NT2/D1 (cell line): ENCODE measurements at places on chromosomes 7 and 10.

DNA sequence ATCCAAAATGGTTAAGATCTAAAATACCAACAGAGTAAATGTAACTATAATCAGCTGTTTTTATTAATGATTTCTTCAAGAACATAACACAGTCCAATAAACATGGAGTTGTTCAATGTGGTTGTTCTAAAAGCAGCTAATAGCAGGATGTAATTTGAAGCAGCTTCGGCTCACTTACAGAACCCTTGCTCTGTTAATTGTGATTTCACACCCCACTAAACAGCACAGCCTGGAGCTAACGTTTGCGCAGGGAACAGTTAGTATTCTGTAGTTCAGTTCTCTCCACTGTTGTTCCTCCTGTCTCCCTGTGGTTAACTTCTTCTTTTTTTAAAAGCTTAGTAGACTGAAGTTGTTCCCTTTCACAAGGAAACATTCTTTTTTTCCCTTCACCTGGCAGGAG is 104.0 kb downstream of the GRM3 start:
- DNase-seq: no peak

GRCh38 chr7:94053532-94053931 is 49.4 kb upstream of the BET1 start:
- DNase-seq: no peak

DNA sequence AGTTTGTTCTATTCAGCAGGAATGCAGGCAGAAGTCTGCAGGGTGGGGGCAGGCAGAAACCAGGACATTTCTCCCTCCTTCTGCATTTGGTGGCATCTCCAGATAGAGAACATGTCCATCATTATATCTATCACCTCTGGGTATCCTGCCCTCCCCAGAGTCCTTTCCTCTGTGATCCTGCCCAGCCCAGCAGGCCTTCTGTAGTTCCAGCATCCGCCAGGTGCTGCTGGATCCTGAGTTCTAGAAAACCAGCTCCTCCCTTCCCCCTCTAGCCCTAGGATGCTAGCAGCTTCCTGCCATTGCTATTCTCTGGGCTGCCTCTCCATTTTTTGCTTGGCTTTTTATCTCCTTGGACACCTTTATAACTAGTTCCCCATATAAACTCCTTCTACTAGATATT is 180.3 kb downstream of the KCNMA1 start:
- DNase-seq: no peak

DNA sequence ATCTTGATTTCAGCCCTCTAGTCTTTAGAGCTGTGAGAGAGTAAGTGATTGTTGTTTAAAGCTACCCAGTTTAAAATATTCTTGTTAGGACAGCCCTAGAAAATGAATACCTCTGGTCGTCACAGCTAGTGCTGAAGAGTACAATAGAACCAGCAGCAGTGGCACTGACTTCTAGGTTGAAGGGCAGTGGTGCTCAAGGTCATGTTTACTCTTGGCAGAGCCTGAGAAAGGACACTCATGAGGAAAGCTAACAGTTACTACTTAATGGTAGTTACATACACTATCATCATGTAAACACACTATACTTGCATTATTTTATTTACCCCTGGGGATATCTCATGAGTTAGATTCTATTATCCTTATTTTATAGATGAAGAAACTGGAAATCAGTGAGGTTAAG is 323.0 kb downstream of the SH2D4B start:
- no peak for DNase-seq

DNA sequence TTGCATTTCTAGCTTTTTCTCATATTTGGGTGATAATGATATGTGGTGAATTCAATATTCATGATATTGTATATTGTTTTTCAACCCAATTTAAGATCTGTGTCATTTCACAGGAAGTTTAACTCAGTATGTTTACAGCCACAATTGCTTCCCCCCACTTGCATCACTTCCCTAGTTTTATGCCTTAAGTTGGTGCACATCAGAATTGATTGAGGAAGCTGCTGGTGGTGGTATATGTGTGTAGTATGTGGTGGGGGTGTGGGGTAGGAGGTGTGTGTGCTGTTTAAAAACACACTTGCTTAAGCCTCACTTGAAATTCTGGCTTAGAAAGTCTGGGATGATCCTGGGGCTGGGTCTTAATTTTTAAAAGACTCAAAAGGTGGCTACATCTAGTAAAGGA is 245.1 kb upstream of the AOAH start:
- DNase-seq: no peak

- DNase-seq: no peak
These were observed 1128.5 kb downstream of the TYW1 start for GRCh38 chr7:68125168-68125567.

GRCh38 chr7:85115862-85116261 is 71.0 kb downstream of the SEMA3D start:
- no peak for DNase-seq

- DNase-seq: no peak
These were observed 4.0 kb downstream of the BAMBI start for GRCh38 chr10:28681291-28681763.

DNA sequence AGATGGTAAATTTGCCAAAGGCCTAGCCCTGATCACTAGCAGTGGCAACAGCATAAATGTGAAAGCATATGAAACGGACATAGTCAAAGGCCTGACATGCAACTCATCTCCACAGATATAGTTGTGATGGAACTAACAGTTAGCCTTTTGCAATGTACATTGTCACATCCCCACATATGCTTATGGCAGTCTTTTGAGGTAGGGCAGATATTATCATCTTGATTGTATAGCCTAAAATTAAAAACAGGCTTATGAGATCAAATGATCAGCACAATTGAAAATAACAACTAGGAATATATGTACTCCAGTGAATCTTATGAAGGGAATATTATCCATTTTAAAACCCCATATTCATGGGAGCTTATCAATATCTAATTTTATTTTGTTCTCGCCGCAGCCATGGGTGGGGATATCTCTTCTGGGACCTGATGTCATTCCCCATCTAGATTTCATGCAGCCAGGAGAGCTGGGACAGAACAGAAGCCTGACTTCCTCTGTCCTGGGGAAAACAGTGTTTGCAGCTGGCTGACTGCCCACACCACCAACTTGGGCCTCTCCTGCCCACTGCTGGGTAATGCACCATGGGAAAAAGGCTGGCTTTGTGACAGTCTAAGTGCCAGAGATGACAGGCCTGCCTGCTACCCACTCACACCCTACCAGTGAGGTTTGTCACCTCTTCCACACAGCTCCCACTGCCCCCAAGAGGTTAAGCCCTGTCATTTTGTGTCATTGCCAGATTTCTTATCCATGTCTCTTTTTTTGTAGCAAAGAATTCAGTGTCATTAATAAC is 180.2 kb upstream of the FZD1 start:
- DNase-seq: no peak

DNA sequence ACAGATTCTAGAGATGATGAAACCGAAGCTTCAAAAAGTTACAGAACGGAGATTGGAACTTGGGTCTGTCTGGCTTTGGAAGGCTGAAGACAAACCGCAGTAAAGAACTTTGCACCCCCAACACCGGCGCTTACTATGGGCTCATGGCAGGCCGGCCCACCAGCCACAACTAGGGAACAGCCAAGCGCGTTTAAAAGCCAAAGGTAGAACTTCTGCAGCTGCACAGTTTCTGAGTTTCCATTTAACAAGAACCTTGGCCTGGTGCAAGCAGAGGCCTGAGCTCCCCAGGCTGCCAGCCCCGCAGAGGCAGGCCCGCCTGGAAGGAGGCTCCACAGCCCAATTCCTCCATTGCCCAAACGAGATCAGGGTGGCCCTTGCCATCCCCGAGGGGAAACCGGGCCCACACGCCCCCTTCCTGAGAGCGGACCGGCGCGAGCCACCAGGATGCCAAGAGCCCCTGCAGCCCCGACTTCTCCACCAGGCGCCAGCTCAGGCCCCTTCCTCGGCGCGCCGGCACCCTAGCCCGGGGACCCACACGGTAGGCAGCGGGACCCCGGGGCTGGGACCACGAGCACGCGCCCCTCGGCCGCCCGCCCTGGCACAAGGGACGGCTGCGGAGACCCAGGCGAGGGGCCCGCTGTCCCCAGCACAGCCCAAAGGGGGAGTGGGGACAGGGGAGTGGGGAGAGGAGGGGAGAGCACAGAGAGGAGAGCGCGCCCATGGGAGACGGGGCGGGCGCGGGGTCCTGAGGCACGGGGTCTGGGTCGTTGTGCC is 566 bp downstream of the MAD1L1 start:
- DNase-seq: no peak

- no peak for DNase-seq
These were observed 33.0 kb downstream of the MRPL32 start for GRCh38 chr7:42964849-42965805.

GRCh38 chr7:55568613-55569268 is 3.6 kb downstream of the VOPP1 start:
- DNase-seq: no peak

DNA sequence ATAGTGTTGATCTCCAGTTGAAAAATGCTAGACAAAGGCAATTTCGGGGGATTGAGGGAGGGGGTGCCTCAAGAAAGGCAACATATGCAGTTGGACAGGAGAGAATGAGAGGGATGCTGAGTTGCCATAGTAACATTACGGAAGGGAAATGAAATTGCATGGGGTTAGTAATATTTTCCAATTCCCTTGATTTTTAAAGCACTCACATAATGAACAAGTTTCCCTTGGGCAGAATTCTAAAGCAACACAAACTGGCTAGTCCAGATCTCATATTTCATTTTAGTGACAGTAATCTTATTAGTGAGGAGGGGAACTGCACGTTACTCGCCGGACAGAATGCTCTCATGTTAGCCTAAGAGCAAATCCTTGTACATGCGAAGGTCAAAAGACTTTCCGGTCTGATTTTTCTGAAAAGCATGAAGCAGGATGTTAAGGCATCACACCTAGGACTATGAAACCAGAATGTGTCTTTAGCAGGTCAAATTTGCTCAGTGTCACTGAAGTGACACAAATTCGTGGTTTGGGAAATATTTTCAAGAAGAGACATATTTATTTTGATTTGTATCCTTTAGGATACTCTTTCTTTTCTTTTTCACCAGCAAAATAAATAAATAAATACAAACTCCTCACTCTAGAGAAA is 165.5 kb downstream of the ANK3 start:
- DNase-seq: no peak

DNA sequence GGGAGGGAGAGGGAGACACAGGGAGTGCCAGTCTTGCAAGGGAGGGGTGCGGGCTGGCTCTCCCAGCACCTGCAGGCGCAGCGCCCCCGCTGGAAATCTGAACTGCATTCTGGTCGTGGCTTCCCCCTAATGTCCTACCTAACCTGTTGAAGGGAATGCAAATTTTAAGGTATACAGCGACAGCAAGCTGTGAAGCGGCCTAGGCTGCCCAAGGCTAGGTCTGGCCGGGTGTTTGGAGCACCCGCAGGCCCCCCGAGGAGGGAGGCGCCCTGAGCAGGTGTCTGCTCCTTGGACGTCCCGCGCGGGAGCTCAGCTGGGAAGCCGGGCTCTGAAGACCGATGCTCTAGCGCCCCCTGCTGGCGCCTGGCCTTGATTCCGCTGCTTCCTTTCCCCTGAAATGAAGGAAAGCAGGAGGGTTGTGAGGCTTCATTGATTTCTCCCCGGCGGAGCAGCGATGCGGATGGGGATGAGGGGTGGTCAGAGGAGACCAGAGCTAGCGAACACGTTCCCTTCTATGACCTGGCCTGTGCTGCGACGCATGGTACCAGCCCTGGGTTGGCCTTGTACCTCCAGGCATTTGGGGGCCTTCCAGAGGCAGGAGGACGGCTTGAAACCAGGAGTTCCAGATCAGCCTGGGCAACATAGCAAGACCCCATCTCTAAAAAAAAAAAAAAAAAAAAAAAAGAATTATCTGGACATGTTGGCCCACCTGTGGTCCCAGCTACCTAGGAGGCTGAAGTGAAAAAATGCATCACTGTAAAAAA is 601.3 kb downstream of the GALNT17 start:
- peak; percentile 90 for DNase-seq

DNA sequence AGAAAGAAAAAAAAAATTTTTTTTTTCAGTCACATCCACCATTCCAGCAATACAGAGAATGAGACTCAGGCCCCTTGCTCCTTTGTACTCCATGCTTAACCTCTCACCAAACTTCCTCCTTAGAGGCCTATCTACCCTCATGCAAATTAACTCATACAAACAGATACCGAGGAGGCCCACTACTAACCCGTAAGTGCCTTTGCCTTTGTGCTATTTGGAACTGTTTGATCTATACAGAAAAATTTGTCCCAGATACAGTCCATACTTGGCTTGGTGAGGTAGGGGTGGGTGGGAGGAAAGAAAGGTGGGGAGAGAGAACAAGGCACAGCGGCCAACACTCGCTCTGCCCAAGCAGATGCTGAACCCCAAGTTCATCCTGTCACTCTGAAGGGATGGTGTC is 87.8 kb upstream of the DUSP5 start:
- DNase-seq: no peak

DNA sequence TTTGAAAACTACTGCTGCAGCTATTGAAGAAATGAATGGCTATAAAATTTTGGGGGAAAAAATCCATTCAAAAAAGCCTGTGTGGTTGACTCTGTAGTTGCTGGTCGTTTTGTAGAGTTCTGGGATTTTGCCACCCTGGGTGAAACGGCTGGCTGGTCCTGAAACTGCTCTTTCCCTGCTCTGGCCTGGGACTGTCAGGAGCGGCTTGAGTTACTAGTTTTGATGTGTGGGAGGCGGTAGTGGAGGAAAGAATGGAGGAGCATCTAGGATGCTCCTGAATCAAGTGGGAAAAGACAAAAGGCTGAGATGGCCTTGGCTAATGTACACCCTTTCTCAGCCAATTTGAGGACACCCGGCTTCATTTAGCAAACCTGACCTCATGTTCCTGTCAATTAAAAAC is 72.5 kb downstream of the ZNF365 start:
- DNase-seq: no peak

DNA sequence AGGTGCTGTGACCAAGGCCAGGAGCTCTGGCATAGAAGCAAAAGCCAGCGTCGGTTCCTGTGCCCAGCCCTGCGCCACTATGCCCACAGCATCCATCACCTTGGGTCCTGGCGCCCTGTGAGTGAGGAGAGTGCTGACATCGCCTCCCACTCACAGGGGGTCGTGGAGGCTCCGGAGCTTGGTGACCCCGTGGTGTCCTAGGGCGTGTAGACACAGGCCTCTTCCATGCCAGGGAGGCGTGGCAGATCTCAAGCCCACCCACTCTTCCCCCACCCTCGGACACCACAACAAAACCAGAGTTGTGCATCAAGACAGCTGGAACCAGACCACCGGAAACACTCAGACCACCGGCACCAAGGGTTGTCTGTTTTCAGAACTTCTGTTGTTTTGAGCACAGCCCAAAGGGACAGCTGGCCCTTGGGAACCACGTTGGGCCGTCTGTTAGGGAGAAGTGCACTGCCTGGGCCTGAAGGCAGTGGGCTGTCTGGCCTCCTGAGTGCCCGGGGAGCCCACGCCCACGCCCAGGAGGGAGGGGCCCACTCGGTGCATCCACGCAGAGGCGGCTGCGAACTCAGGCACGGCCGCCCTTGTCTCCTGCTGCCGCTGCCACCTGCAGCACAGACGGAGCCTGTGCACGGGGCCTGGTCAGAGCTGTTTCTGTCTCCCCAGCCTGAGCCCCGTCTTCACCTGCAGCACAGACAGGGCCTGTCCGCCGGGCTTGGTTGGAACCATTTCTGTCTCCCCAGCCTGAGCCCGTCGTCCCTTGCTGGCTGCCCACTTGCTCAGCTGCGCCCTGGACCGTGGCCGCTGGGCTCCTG is 106.3 kb downstream of the INPP5A start:
- no peak for DNase-seq
